Fibroblast of skin of back (primary cell): ENCODE measurements at places on chromosomes 4 and X.

GRCh38 chr4:3217771-3218170 is 31.2 kb upstream of the MSANTD1 start:
- no peak for DNase-seq

- no peak for DNase-seq
Measured at GRCh38 chr4:138052806-138053632, 189.1 kb downstream of the SLC7A11 start.

GRCh38 chr4:7442574-7443162 is 7.9 kb upstream of the PSAPL1 start:
- DNase-seq = no peak

DNA sequence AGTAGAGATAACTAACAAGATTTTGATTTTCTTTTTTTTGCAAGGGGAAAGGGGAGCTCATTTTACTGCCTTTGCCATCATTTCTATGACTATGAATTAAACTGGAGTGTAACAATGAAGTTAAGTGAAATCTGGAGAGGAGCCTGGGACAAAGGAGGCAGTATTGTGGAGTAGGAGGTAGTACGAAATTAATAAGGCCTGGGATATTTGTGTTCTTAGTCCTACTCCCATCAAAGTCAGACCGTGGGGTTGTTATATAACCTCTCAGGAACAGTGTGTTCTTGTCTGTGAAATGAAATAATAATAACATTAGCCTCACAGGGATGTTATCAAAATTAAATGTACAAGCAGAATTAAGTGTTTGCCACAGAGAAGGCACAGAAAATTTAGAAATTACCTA is 204.3 kb upstream of the EMCN start:
- DNase-seq = no peak

- DNase-seq = no peak
Measured at GRCh38 chr4:4980621-4981230, 38.5 kb downstream of the CYTL1 start.

GRCh38 chr4:955931-956381 is 17.4 kb downstream of the DGKQ start:
- DNase-seq = no peak

- peak; percentile 17 for DNase-seq
Measured at GRCh38 chrX:27915617-27916016, 65.6 kb downstream of the DCAF8L1 start.

DNA sequence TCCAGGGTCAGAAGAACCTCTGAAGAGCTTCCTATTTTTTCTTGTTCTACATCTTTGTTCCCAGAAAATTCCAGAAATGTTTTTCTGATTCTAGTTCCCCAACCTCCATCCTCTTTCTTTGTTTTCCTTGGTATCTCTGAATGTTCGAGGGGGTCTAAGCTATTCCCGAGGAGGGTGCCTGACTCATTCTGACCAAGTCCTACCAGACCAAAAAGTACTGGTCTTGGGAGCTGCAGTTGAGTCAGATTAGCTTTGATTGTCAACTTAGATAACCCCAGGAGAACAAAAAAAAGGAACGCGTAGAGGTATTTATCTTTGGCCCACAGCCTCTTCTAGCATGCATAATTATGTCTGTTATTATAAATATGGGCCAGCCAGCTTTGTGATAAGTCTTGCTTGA is 12.1 kb upstream of the TENM3 start:
- DNase-seq = peak; percentile 86

DNA sequence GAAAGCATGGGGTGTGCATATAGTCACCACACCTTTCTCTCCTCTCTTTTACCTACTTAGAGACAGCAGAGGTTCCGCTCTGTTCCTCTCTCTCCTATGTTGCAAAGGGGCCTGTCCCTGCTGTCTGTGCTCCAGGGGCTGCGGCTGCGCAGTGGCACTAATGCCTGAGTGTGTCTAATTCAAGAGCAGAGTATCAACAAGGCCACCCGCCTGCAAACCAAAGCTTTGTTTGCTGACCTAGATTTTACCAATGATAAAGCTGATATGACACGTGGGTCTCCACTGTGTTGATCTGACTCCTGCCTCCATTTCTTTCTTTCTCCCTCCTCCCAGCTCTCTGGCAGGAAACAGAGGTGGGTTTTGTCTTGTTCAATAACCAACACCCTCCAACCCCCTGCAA is 74.9 kb downstream of the NSG1 start:
- no peak for DNase-seq

GRCh38 chr4:38612646-38613414 is 51.2 kb upstream of the KLF3 start:
- no peak for DNase-seq

- DNase-seq = no peak
Measured at GRCh38 chrX:149688552-149688951, 23.3 kb upstream of the MAGEA11 start.
